RPMI7951 (cell line): ENCODE measurements at places on chromosomes 16 and 17.

- peak; percentile 41 for DNase-seq
These were observed 2.6 kb downstream of the SLC16A6 start for GRCh38 chr17:68288375-68288774.

- peak; percentile 26 for DNase-seq
These were observed 35.6 kb downstream of the RPA1 start for GRCh38 chr17:1865252-1866037.

- no peak for DNase-seq
These were observed 5.1 kb downstream of the KRT222 start for GRCh38 chr17:40659911-40660310.

DNA sequence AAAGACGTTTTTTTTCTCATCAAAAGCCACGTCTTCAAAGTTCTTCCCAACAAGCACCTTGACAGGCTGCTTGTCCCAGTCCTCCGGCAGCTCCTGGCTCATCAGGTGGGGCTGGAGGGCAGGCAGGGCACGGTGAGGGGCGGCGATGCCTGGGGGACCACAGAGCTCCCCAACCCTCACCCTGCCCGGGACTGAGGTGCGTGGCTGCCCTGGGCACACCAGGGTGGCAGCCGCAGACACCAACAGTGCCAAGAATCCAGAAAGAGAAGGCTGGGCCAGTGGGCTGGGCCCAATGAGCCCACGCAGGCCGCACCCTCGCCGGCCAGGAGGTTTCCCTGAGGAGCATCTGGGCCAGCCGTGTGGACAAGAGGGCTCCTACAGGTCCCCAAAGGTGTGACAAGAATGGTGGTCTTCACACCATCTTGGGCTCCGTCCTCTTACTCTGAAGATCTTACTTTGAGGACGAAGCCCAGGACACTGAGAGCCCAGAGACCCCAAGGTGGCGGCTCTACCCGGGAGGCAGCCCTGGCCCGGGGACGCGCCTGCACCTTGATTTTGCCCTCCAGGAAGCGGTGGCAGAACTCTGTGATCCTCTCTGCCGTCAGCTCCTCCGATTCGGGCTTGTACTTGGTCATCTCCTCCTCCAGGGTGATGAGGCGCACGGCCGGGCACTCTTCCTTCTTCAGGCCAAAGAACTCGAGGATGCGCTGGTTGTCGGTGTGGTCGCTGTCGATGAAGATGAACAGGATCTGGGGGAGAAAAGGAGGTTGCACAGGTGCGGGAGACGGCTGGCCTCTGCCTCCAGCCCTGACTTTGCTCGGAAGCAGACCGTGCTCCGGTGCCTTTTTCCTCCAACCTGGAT is 11.3 kb upstream of the PPP1R27 start:
- no peak for DNase-seq
